Fibroblast of lung (primary cell): ENCODE measurements at places on chromosomes 12 and 14. TPM values are rescaled to one million over a fixed set of nuclear protein-coding genes. Genes with fewer than 3 reads are reported as not detected.
A peak's percentile ranks its signal among the peaks of the same experiment; 100 is the strongest.

The RNASE3 gene
- polyA plus RNA-seq: not detected in 2 replicates

The ACOT4 gene
- polyA plus RNA-seq: 0.14 and 0.17 TPM in 2 replicates

The TDRD9 gene
- polyA plus RNA-seq: 0.28 and 0.63 TPM in 2 replicates

DNA sequence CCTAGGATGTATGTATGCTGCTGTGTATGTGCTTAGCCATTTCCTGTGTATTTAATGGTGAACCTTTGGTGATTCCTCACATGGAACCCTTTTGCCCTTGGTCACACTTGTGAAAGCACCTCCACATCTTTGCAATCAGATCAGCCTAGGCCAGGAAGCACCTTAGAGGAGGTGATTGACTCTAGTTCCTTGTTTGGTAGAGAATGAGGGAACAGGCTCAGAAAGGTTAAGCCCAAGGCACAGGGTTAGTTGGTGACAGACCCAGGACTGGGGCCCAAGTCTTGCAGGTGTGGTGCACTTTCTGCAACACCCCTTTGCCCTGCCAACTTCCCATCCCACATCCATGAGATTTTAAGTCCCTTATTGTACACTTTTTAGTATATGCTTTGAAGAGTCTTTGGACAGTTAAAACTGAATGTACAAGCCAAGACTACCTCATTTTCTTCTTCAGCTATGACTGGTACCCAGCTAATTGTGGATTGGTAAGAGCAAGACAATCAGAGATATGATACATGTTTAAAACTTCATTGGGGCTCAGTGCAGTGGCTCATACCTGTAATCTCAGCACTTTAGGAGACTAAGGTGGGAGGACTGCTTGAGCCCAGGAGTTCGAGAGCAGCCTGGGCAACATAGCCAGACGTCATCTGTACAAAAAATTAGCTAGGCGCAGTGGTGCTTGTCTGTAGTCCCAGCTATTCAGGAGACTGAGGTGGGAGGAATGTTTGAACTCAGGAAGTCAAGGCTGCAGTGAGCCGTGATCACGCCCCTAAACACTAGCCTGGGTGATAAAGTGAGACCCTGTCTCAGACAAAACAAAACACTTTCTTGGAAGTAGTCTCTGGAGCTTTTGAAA is 71.1 kb downstream of the RASSF3 start:
- no peak for DNase-seq

GRCh38 chr12:59168647-59169046 is 248.3 kb upstream of the LRIG3 start:
- DNase-seq: no peak

DNA sequence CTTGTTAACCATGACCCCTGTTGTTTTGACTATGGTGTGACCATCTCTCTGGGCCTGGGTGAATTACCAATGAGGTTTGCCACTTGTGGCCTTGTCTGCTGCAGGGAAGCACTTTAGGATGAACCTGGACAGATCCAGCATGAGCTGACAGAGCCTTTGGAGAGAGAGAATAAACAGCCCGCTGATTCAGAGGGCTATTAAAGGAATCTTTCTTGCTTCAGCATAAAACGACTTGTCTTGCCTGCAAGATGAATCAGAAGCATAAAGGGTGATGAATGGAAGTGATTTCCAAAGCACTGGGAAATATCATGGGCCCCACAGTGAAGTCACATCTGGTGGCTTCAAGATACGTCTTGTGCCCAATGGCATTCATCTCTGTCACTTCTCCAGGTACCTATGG is 69.0 kb upstream of the WSCD2 start:
- DNase-seq: no peak

- no peak for DNase-seq
Measured at GRCh38 chr14:105842105-105842504, 315.7 kb downstream of the TMEM121 start.

DNA sequence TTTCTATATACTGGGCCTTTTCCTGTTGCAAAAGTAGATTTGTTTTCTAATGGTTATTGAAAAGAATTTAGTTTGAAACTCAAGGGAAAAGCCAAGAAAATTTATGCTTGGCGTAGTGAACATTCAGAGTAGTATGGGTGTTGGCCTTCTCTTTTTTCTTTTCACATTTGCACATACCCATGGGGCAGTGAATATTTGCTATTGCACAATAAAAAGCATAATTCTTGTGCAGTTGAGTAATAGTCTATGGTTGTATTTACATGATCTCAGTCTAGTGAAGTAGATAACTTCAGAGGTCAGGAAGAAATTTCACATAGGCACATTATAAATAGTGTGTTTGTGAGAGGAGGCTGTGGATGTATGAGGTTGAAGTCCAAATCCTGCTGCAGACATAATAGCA is 158.1 kb downstream of the FLRT2 start:
- no peak for DNase-seq

GRCh38 chr14:90842726-90843125 is 26.5 kb upstream of the TTC7B start:
- no peak for DNase-seq

DNA sequence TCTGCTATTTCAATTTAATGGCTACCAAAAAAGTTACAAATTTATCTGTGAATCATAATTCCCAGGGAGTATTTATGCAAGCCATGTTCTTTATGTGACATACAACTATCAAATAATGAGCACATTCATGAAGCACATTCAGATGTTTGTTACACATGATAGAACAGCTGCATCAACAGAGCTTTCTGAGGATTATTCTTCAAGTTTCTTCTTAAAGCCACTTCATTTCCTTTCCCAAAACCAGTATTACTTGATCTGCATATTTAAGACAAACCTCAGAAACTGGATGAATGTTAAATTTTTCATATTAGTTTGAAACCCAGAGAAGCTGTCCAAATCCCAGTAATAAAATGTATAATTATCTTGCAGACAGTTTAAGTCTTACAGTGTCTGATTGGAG is 73.6 kb upstream of the SOX5 start:
- no peak for DNase-seq

DNA sequence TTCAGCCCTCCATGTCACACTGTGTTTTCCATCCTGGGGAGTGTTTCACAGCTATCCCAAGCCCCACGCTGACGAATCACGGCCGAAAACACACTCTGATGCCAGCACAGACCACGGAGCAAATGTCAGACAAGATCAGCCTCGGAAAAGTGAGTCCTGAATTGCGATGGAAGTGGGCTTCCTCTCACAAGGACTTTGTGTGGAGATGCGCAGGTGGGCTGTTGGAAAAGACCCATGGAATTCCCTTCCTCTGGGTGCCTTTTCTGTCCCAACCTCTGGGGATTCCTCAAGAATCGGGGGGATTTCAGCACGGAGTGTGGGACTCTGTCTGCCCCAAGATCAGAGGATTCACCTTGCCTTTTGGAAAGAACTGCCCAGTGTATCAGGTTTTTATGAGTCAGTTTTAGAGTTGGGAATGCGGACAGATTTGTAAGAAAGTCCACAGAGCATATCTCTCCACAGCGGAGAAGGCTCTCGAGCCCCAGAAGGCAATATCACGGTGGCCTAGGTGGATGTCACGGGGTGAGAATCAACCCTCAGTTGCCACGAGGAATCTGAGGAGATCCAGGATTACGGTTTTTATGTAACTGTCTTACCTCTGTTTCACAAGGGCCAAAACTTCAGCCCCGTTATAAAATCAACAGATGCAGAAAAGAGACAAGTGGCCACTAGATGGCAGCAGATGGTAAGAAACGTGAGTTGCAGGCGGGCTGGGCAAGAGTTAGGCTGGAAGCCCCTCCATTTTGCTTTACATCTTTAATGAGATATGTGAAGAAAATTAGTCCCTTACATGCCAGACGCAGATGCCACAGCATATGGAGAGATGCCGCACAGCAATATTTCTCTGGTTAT is 201.9 kb downstream of the DAD1 start:
- DNase-seq: peak; percentile 62

DNA sequence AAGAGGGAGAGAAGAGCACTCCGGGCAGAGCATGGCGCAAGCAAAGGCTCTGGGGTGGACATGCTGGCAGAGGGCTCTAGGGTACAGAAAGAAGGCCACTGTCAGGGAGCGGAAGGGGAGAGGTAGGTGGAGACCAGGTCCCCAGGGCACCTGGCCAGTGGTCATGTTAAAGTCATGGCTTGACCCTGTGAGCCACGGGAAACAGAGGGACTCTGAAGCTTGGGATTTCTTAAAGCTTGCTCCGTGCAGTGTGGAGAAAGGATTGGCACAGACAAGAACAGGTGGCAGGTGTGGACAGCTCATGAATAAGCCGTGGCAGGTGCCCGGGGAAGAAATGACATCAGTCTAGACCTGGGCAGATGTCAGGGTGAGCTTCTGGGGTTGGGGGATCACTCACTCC is 413.8 kb downstream of the BCL11B start:
- DNase-seq: no peak
